B cell (primary cell): ENCODE measurements at places on chromosomes 3 and 15. TPM values are rescaled to one million over a fixed set of nuclear protein-coding genes. Genes with fewer than 3 reads are reported as not detected.

Gene TMEM87A
- 61.0 and 61.5 TPM in 2 replicates for total RNA-seq

Gene CCDC54
- not detected in 2 replicates for total RNA-seq

Gene MYO5C
- 3.2 and 4.5 TPM in 2 replicates for total RNA-seq

Gene ACP3
- total RNA-seq, result 0.39 and 0.64 TPM in 2 replicates

Gene NDN
- total RNA-seq, result not detected in 2 replicates

Gene PRSS50
- 0.10 TPM in 1 of 2 replicates, not detected in the other for total RNA-seq

Gene SPINK8
- not detected in 2 replicates for total RNA-seq
